ENCODE measurements at places on chromosomes 3 and 15.

DNA sequence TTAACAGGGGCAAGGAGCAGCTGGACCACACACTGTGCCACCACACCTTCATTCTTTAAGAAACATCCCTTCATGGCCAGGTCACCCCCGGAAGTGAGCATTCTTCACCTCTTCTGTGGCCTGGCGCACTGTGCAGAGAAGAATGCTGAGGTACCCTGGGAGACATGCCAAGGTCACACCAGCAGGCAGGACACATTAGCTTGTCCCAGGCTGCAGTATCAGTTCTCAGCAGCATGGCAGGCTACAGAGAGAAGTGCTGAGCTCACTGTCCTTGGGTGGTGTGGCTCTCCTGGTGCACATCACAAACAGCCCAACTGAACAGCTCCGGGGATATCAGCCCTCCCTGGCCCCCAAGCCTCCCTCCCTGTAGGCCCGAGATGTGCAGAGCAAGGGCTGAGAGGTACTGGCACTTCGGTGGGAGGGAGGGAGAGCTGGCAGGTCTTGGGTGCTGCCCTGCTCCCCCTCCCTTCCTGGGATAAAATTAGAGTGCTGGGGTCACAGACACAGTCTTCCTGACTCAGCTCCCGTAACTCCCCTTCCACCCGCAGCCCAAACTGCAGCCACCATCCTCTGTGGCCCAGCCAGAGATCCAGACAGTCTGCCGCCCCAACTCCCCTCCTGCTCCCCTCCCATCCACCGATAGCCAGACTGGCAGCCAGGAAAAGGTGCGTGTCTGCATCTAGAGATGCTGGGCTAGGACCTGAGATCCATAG lies 13.4 kb downstream of the SEMA7A start:
- DNase-seq: no peak

- DNase-seq: peak; percentile 67
Measured at GRCh38 chr15:51281368-51281967, 56.9 kb downstream of the CYP19A1 start.

- DNase-seq: no peak
Measured at GRCh38 chr15:58585693-58586443, 154.1 kb downstream of the LIPC start.

GRCh38 chr15:22786868-22787698 lies 639 bp downstream of the NIPA1 start:
- no peak for DNase-seq

DNA sequence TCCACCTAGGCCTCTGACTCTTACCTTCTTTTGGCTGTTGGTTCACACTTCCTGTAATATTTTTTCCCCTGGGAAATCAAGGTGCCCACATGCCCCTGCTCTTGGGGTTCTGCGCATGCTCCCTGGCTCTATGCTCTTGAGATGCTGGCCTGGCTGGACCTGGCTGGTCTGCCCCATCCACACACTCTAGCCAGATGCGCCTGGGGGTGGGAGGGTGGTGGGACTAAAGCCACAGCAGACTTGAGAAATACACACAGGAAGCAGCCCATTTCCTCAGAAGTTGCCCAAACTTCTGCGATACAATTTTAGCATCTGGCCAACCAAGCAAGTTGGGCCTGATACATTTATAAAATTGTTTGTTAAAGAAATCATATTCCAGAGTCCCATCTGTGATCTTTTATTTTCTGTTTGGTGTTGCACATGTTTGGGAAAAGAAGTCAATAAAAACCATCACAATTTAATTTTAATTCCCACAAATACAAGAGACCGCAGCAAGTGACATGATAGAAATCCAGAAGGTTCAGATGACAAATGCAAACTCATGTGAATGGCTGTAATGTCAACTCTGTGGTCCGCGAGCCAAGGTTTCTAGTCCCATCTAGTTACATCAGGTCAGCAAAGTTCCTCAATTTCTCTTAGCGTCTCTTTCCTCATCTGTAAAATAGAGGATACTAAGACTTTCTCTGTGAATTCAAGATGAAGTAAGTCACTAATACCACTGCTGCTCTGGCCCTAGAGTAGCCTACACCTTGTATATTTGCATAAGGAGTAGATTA lies 55.9 kb upstream of the MEF2A start:
- DNase-seq: no peak

DNA sequence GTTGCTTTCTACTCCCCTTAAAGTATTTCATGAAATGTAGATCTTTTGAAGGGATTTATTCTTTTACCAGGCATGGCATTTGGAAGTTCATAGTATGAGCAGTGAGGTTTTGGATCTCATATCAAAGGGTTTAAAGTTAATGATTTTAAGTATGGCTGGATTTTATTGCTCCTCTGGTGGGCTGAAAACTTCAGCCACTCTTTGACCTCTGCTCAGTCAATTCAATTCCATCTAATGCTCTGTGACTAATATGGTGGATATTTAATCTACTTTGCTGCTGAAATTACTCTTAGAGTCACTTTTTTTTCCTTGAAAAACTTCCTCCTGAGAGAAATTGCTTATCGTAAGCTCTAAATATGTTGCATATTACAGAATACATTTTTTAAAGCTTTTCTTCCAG lies 218.6 kb downstream of the NR2F2 start:
- no peak for DNase-seq
